ENCODE measurements at places on chromosomes 12 and 14.

- DNase-seq, result no peak
These were observed 39.1 kb upstream of the CRADD start for GRCh38 chr12:93638095-93638494.

GRCh38 chr12:99521664-99522063, 125.9 kb upstream of the GARIN6 start:
- no peak for DNase-seq

GRCh38 chr14:52363961-52364360, 49.8 kb downstream of the PTGER2 start:
- no peak for DNase-seq

DNA sequence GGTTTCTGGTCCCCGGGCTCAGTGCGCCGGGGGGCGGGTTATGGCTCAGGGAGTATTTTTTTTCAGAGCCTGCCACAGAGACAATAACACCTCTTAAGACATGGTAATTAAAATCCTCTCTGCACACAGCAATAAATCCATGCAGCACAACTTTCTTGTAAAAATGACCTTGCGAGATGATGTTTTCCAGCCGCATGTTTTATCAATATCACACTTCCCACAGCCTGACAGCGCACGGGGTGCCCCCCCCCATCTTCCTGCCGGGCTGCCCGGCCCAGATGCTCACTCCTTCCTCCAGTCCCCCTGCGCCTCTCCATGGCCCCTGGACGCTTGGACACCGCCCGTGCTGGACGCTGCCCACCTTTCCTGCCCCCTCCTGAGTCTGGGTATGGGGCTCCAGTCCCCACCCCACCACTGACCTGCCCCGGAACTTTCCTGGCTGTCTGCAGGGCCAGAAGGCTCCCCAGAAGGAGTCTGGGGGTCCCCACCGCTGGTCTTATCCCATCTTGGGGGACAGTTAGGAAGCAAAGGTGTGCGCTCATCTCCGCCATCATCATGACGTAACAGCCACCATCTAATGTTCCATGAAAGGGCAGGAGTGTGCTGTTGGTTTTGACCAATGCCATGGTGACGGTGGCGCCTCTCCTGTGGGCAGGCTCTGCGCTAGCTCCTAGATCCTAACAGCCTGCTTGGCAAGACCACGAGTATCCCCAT, 182.9 kb downstream of the KIF26A start:
- DNase-seq, result no peak

- no peak for DNase-seq
These were observed 103.8 kb downstream of the EGLN3 start for GRCh38 chr14:33847066-33847465.
